Esophagus mucosa (tissue), 1 donor: ENCODE measurements at places on chromosomes 6 and 20.

DNA sequence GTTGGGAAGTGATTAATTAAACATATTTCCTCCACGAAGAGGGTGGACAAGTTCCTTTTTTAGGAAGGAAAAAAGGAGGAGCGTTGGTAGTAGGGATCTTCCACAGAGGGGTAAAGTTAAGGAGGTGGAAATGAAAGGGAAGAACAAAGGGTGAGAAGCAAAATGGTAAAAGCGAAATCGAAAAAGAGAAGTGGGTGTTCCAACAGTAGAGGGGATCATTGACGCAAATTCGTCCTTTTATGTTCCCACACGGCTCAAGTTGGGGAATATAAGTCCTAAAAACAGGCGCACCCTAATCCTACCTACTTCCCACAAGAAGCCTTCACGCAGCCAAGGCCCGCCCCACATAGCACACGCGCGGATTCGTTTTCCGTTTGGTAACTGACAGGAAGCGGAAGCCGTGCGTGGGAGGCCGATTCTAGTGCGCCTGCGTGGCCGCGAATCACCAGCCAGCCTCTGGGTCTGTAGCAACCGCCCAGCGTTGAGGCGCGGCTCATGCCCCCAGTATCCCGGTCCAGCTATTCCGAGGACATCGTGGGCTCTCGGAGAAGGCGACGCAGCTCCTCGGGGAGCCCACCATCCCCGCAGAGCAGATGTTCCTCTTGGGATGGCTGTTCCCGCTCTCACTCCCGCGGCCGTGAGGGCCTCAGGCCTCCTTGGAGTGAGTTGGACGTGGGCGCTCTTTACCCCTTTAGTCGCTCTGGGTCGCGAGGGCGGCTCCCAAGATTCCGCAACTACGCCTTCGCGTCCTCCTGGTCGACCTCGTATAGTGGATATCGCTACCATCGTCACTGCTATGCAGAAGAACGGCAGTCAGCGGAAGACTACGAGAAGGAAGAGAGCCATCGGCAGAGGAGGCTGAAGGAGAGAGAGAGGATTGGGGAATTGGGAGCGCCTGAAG lies at the start of gene NKAPL:
Gene NKAPL, plus strand, starts transcription at position 421 of the 901 bp plus-strand sequence. Its CDS starts 75 bp downstream, at position 496.
- peak; percentile 49 for ATAC-seq

- no peak for ATAC-seq
Measured at GRCh38 chr20:58840816-58841538, 9.7 kb downstream of the GNAS-AS1 start.

DNA sequence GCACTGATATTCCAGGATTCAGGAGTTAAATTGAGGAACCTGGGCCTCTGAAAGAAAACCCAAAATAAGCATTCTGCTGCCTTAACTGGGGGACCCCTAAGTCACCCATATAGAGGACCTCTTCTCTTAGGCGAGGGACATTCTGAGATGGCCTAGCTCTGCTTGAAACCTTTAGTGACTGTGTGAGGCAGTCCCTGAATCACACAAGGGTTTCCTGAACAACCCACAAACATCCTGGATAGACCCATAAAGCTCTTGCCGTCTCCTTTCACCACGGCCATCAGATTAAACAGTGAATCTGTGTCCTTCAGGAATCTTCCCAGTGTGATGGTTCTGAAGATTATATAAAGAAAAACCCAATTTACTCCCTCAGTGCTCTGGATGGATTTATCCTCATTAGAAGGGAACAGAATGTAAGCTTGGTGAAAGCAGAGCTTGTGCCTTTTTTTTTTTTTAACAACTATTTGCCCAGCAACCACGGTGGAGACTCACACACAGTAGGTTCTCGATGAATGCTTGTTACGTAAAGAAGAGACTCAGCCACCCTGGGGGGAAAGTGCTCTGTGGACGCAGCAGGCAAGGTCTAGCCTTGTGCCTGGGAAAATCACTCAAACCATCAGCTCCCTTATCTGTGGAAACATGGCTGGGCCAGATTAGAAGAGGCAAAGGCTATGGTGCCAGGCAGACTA lies 39.1 kb upstream of the SIRPG start:
- no peak for ATAC-seq

DNA sequence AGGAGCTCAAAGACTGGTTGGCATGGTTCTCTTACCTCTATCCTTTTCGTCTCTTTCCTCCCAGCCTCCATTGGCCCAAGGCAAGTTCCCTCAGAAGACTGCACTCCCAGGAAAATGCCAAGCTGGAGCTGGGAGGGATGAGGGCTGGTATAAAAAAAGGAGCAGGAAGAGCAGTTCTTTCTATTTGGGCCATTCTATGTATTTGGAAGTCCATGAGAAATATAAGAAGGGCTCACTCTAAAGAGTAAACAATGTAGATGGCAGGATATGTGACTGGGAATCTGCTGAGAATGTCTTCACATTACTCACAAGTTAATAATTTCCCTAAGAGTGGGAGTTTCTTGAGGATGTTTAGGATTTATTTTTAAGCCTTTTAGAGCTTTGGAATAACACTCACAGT lies 36.6 kb upstream of the ADTRP start:
- ATAC-seq: no peak

GRCh38 chr20:38255393-38255792 lies 5.1 kb downstream of the KIAA1755 start:
- ATAC-seq: no peak

DNA sequence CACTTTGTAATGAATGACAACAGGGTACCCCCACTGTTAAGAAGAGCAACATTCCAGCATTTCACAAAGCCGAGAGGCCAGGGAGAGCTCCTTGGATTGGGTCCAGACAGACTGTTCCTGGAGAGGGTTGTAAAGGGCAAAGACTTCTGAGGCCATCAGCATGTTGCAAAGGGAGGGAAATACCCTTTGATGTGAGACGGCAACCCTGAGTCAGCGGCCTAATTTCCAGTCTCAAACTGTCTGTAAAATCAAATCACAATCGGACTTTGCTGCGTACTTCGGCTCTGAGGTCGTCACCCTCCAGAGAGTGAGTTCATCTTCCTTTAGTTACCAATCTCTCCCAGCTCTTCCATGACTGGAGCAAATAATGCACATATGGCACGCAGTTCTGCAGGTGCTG lies 101.0 kb upstream of the DTNBP1 start:
- peak; percentile 42 for ATAC-seq

- ATAC-seq: no peak
Measured at GRCh38 chr20:48277266-48277665, 492.0 kb upstream of the SULF2 start.

DNA sequence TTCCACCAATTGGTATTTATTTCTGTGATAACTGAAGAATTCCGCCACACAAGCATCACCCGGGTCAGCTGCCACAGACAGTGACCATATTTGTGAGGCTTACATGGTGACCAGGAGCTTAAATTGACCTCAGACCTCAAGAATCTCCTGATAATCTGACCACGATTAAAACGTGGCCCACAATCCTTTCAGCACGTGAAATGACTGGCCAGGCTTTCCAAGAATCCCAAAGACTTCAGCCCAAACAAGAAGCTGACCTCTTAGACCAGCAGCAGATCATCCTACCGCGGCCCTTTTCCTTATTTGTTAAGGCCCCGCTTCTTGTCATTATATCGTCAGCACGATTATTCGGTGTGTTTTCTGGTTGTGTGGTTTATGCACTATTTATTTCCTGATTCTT lies 45.6 kb upstream of the CD93 start:
- no peak for ATAC-seq

GRCh38 chr20:4563534-4563933 lies 158.2 kb upstream of the PRND start:
- peak; percentile 72 for ATAC-seq

GRCh38 chr6:5624256-5624655 lies 362.9 kb downstream of the FARS2 start:
- no peak for ATAC-seq

GRCh38 chr20:38735172-38735571 lies 10.9 kb downstream of the SLC32A1 start:
- ATAC-seq: no peak

DNA sequence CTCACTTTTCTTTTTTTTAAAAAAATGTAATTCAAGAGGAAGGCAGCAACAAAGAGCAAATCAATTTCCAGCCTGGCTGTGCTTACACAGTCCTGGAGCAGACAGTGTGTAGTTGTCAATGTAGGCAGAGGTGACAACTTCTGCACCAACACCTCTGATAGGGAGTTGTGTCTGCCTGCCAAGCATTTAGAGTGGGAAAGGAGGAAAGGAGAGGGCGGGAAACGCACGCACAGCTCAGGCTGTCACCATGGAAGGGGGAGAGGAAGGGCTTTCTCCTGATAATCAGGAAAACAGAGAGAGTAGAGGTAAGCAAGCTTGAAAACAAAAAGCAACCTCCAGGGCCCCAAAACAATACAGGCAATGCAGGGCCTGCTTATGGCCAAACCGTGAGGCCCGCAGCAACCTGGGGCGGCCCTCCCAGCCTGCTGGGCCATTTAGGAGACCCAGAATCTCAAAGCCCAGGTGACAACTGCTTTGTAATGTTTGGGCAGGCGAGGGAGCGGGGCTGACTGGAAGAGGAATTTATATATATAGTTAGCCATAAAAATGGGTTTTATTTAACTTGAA lies 41.5 kb upstream of the GFOD1 start:
- ATAC-seq: no peak

DNA sequence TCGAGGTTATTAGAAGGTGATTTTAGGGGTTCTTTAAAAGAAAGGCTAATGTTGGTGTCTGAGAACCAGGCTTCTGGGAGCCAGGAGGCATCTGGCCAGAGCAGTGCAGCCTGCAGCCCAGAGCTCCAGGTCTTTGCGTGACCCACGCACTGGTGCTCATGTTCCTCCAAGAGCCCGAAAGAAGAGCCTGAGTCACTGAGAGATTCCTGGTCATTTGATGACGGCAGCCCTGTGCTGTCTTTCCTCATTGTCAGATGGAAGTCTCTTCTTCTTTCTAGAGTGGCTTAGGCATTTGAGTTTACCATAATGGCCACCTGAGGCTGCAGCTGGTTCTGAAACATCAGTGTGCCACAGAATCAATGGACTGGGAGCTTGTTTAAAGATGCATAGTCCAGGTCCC lies 46.4 kb downstream of the CD109 start:
- no peak for ATAC-seq

DNA sequence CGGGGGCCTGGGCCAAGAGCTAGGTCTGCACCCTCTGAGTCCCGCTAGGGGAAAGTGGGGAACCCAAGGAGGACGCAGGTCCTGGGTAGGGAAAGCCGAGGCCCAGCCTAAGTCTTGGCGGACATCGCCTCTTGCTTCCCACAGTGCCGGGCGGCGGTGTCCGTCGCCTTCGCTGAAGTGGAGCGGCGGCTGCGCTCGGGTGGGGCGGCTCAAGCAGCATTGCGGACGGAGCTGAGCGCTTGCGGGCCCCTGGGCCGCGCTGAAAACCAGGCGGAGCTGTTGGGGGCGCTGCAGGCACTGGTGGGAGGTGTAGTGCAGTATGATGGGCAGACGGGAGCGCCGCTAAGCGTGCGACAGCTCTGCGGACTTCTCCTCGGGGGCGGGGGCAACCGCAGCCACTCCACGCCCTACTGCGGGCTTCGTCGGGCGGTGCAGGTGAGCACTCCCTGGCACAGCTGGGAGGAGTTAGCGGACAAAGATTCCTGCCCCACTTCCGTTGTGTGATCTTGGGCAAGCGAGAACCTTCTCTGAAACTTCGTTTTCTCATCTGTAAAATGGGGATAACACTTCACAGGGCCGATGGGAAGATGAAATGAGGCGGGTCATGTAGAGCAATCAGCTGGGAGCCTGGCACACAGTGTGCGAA lies 4.2 kb downstream of the PRSS16 start:
- peak; percentile 98 for ATAC-seq

DNA sequence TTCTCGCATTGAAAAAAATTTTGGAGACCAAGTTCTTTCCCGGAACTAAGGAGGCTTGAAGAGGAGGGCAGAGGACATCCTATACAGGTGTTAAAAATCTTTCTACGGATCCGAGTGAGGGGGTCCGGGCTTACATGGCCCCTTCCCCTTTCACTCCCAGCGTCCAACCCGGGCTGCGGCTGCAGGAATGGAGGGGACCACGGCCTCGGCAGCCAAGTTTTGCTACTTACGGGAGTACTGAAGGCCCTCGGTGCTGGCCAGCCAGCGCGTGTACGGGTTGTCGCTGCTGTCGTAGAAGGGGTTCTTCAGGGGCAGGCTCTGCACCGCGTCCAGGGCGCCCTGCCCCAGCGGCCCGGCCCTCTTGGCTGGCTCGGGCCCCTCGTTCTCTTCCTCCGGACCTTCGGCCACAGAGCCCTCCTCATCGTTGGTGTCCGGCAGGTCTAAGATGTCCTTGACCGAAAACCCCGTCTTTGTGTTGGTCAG lies 642 bp downstream of the NKX2-2 start:
- ATAC-seq: no peak
